Stimulated activated CD4-positive, alpha-beta T cell treated with anti-CD3 and anti-CD28 coated beads, Interleukin-2, amount 100 ng/mL, for 48 hours (primary cell): ENCODE measurements at places on chromosomes 12 and 14.

- no peak for DNase-seq
Observed at GRCh38 chr12:75710361-75711069, 199.1 kb upstream of the KRR1 start.

GRCh38 chr14:72924337-72924736 is 1.9 kb upstream of the DCAF4 start:
- DNase-seq: no peak

DNA sequence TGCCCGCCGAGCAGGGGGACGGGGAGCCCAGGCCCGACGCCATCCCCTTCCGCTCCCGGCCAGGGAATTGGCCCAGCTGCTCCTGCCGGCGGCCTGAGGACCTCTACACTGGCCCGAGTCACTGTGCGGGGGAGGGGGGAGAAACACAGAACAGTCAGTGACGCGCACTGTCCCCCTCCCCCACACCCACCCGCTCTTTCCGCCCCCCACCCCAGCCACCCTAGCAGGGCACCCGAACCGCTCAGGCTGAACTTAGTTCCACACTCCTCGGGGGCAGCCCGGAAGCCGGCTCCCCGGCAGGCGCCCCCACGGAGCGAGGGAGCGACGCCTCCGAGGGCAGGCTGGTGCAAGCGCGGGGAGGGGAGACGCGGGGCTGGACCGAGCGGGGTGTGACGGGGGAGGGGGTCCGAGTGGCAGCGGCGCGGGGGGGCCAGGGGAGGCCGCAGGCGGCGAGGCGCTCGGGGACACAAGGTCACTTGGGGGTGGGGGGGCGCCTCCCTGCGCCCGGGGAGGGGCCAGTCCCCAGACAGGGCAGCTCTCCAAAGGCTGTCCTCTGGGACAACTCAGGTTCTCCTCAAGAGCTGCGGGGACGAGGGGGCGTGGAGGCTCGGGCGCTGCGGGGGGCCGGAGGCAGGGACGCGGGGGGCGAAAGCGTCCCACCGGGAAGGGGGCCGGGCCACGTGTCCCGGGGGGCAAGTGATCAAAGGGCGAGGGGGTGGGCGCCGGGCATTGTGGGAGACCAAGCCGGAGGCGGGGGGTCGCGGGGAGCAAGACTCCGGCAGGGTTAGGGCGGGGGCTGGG is 648 bp downstream of the CHD4 start:
- no peak for DNase-seq

- no peak for DNase-seq
Observed at GRCh38 chr14:30990770-30991169, 34.7 kb upstream of the AP4S1 start.

GRCh38 chr12:18559242-18559641 is 178.6 kb downstream of the PLCZ1 start:
- DNase-seq: no peak

GRCh38 chr12:116288735-116289134 is 11.2 kb upstream of the MED13L start:
- no peak for DNase-seq

DNA sequence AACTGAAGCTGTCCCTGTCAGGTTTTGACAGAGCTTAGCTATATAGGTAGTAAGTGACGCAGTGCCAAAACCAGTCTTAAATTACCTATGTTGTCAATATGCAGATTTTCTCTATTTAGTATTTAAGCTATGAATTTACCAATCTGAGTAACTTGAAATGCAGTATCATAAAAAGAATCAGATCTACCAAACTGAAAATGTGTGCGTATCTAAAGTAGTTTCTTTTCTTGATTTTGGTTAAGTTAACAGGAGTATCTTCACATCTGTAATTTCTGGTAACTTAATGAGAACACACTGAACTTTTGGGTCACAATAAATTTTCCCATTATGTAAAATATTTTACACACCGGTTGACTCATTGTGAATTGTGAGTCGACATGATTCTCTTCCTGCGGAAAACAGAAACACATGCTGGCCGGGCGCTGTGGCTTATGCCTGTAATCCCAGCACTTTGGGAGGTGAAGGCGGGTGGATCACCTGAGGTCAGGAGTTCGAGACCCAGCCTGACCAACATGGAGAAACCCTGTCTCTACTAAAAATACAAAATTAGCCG is 45.1 kb downstream of the TRAF3 start:
- DNase-seq: peak; percentile 45

- DNase-seq: no peak
Observed at GRCh38 chr12:63843254-63843720, 1.2 kb upstream of the SRGAP1 start.

DNA sequence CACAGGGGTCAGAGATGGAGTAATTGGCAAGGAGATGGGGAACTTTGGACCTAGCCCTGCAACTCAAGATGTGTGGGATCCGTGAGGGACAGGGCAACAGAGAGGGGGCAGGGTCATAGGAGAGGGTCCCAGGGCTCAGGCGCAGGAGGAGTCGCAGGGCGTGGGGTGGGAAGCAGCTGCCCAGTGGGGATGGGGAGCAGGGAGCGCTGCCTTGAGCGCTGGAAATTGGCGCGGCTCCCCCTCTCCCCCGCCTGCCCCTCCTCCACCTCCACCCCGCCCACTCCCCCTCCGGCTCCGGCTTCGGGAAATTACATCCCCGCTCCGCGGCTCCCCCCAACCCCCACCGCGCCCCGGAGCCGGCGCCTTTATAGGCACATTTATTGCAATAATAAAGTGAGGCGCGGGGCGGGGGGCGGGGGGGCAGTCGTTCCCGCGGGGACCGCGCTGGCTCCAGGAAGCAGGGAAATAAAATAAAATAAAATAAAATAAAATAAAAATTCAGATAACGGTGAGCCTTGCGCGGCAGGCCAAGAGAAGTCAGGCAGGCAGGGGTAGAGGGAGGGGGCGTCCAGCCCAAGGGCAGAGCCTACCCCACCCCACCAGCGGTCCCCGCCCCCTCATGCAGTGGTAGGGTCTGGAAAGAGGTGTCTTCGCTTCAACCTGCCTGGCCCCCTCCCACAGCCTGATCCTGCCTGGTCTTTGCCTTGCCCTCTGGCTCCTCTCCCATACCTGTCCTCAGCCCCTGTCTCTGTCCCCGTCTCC is 3.6 kb downstream of the NXPH4 start:
- DNase-seq: no peak

DNA sequence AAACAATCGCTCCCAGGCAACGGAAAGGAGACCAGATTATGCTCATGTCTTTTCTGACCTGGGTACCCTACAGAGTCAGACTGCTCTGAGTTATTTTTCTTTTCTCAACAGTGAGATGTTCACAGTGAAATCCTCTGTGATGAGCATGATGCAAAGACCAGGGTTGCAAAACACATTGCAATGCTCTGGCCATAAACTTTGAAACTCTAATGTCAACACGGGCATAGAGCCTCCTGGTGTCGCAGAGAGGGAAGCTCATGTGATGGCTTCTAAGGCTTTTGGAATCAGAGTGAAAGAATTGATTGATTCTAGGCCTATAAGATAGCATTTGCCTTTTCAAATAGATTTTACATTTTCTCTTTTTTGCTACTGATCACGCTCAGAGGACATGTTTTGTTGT is 193.4 kb downstream of the RASSF9 start:
- DNase-seq: no peak
